CD4-positive, alpha-beta memory T cell (primary cell): ENCODE measurements at places on chromosomes 16 and 17. TPM values are rescaled to one million over a fixed set of nuclear protein-coding genes. Genes with fewer than 3 reads are reported as not detected.

- H3K27me3 ChIP-seq: no peaks in the 10 kb centered on the region
- no peak for DNase-seq
- H3K27ac ChIP-seq: no peak overlapping the region
- H3K4me1 ChIP-seq: no peaks in the 10 kb centered on the region
- H3K36me3 ChIP-seq: no peaks in the 10 kb centered on the region
Observed at GRCh38 chr17:60542071-60542470, 16.0 kb upstream of the APPBP2 start.

GRCh38 chr17:20721171-20721570 is 141.6 kb downstream of the CDRT15L2 start:
- no peak overlapping the region for H3K27ac ChIP-seq
- H3K4me1 ChIP-seq: no peaks in the 10 kb centered on the region
- no peak overlapping the region for H3K4me3 ChIP-seq
- no peaks in the 10 kb centered on the region for H3K27me3 ChIP-seq
- H3K36me3 ChIP-seq: no peaks in the 10 kb centered on the region
- no peak for DNase-seq

DNA sequence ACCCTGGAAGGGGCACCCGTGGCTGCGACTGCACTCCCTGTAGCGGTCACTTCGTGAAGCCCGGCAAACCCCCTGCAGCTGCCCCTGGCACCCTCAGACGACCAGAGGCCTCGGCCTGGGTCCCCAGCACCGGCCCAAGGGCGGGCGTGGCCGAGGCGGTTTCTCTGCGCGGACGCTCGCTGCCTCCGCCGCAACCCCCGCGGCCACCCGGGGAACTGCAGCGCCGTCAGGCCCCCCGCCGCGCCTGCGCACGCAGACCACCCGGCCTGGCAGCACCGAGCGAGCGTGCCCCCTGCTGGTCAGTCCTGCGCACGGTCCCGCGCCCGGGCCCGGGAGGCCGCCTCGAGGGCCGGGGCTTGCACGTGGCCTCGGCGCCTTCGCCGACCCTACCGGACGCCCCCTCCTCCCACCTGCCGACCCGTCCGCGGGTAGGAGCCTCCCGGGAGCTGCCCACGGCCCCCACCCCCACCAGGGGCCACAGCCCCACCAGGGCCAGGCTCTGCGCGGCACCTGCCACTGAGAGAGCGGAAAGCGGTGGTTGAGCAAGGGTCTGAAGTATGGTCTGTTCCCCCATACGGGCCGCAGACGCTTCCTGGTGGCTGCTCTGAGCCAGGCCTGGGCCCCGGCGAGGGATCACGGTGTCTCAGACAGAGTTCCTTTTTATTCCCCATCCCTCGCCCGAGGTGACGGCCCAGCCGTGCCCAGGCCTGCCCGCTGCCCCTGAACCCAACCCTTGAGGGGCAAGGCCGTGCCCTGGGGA is 11.5 kb upstream of the HS3ST6 start:
- peak overlapping the region; percentile 13 for H3K27ac ChIP-seq
- H3K27me3 ChIP-seq: no peaks in the 10 kb centered on the region
- no peak overlapping the region for H3K4me3 ChIP-seq
- DNase-seq: peak; percentile 88

Gene MEFV
- 0.35 TPM for total RNA-seq

DNA sequence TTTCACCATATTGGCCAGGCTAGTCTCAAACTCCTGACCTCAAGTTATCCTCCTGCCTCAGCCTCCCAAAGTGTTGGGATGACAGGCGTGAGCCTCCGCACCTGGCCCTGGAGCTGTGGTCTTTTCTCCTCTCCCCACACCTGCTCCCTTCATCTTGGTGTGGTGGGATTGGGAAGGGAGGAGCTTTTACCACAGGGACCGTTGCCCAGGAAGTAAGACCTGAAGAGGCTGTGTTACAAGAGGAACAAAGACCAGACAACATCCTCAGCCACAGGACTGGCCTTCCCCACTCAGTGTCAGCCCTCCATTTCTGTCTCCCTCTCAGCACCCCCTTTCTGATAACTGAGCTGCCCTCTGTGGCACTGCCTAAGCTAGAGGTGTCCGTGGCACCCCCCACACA is 9.4 kb upstream of the C17orf113 start:
- H3K27me3 ChIP-seq: no peaks in the 10 kb centered on the region
- H3K27ac ChIP-seq: no peak overlapping the region
- H3K4me3 ChIP-seq: no peak overlapping the region
- peaks cover 4% of the 10 kb centered on the region for H3K4me1 ChIP-seq
- DNase-seq: no peak
